ENCODE measurements at places on chromosomes 4 and X. TPM values are rescaled to one million over a fixed set of nuclear protein-coding genes. Genes with fewer than 3 reads are reported as not detected.

The SLC7A11 gene
- 5.4 TPM for total RNA-seq

The F11 gene
- total RNA-seq = not detected

The PCDH18 gene
- 224 TPM for total RNA-seq

The PFKFB1 gene
- total RNA-seq = not detected

The HSD17B13 gene
- total RNA-seq = not detected

The TMEM150C gene
- total RNA-seq = 4.2 TPM

Measured in cardiac ventricle fibroblast (primary cell).